ENCODE measurements at places on chromosomes 7 and 10. TPM values are rescaled to one million over a fixed set of nuclear protein-coding genes. Genes with fewer than 3 reads are reported as not detected.

HPS6 gene
- total RNA-seq: 10.1 TPM

ENO4 gene
- 0.44 TPM for total RNA-seq

KLF14 gene
- 0.98 TPM for total RNA-seq

FAM13C gene
- 22.8 TPM for total RNA-seq

CUZD1 gene
- total RNA-seq: 1.0 TPM

GJC3 gene
- 0.53 TPM for total RNA-seq

LIPM gene
- not detected for total RNA-seq

CALY gene
- not detected for total RNA-seq

CLRN3 gene
- total RNA-seq: 0.09 TPM

VAX1 gene
- total RNA-seq: not detected

PNLIPRP2 gene
- total RNA-seq: 0.49 TPM

LOXL4 gene
- 9.7 TPM for total RNA-seq

CHAT gene
- total RNA-seq: not detected

SEMA3D gene
- 19.8 TPM for total RNA-seq

ZNF853 gene
- total RNA-seq: 7.2 TPM

SLC26A3 gene
- total RNA-seq: not detected

TRPV5 gene
- total RNA-seq: 0.04 TPM

VENTX gene
- total RNA-seq: 0.04 TPM

LLCFC1 gene
- total RNA-seq: not detected

RGR gene
- total RNA-seq: 11.9 TPM

PAPSS2 gene
- total RNA-seq: 10.9 TPM

TMEM270 gene
- total RNA-seq: not detected

ACSL5 gene
- total RNA-seq: 1.7 TPM

AKR1E2 gene
- total RNA-seq: 7.8 TPM

NPSR1 gene
- total RNA-seq: 0.31 TPM

MINDY3 gene
- total RNA-seq: 29.3 TPM

MUC12 gene
- 0.31 TPM for total RNA-seq

ATG9B gene
- 0.22 TPM for total RNA-seq

SPDYE2 gene
- total RNA-seq: 0.04 TPM

LGI1 gene
- total RNA-seq: 21.1 TPM

KIF11 gene
- 12.3 TPM for total RNA-seq

IDI2 gene
- not detected for total RNA-seq

ZNF804B gene
- total RNA-seq: under 0.01 TPM

GCK gene
- total RNA-seq: 4.4 TPM

MRC1 gene
- total RNA-seq: 13.4 TPM

AKR1C1 gene
- 6.5 TPM for total RNA-seq

ITGA8 gene
- total RNA-seq: 8.4 TPM

LRRC61 gene
- 3.6 TPM for total RNA-seq

CROT gene
- total RNA-seq: 8.9 TPM

HMX2 gene
- total RNA-seq: not detected

TAS2R41 gene
- total RNA-seq: not detected

TEX47 gene
- total RNA-seq: not detected

MYL10 gene
- 14.8 TPM for total RNA-seq

GPR85 gene
- 1.2 TPM for total RNA-seq

TMEM236 gene
- total RNA-seq: 0.40 TPM

PLXNA4 gene
- total RNA-seq: 1.9 TPM

LIPK gene
- total RNA-seq: not detected

CAMK1D gene
- total RNA-seq: 5.1 TPM

IRF5 gene
- total RNA-seq: 2.7 TPM

ZNF789 gene
- 22.0 TPM for total RNA-seq

PPP1R17 gene
- total RNA-seq: not detected

ZNF727 gene
- 0.44 TPM for total RNA-seq

GPRIN2 gene
- 0.13 TPM for total RNA-seq

CDHR1 gene
- 0.27 TPM for total RNA-seq

MYO3A gene
- total RNA-seq: 0.84 TPM

INSIG1 gene
- 18.7 TPM for total RNA-seq

PDIA4 gene
- 69.6 TPM for total RNA-seq

ATOH7 gene
- total RNA-seq: 0.13 TPM
